ENCODE measurements at places on chromosomes 7 and 10. TPM values are rescaled to one million over a fixed set of nuclear protein-coding genes. Genes with fewer than 3 reads are reported as not detected.
A peak's percentile ranks its signal among the peaks of the same experiment; 100 is the strongest.

FLNC gene
- not detected for total RNA-seq

OPN1SW gene
- not detected for total RNA-seq

HOGA1 gene
- total RNA-seq = not detected

C10orf90 gene
- not detected for total RNA-seq

GRM3 gene
- not detected for total RNA-seq

ANKRD61 gene
- not detected for total RNA-seq

KIF11 gene
- 89.8 TPM for total RNA-seq

GRCh38 chr10:129958148-129958628 is 5.9 kb downstream of the EBF3 start:
- H3K27me3 ChIP-seq = peaks cover 72% of the 10 kb centered on the region
- no peak for DNase-seq
- H3K4me3 ChIP-seq = peak overlapping the region; percentile 9
- peaks cover 4% of the 10 kb centered on the region for H3K36me3 ChIP-seq
- H3K27ac ChIP-seq = no peak overlapping the region

DNA sequence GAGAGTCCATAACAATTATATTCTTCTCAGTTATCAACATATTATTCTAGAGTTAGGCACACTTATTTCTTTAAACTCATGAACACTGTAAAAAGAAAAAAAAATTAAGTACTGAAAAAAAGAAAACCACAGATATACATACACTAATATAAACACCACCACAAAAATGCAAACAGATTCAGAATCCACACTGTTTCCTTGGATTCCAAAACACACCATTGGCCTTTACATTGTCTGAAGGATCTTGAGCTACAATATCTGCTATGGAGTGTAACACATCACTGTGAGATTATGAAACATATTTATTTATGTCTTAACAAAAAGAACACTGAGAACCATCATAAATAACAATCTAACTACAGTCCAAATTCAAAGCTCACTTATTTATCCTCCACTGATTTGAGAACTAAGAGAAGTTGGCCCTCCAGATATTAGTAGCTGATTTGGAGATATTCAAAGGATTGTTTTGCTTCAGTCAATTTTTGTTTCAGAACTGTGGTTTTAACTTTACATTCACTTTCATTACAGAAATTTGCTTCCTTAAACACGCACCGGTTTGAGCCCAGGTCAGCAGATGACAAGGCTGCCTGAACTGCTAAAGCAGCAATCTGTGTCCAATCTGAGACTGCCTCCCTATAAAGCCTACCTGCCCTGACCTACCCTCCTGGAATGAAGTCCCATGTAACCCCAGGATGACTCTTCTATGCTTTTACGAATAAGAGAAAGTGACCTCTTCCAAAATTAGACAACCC is 47.0 kb upstream of the CDK1 start:
- H3K27me3 ChIP-seq = peaks cover 2% of the 10 kb centered on the region
- peak overlapping the region; percentile 96 for H3K4me3 ChIP-seq
- peaks cover 23% of the 10 kb centered on the region for H3K36me3 ChIP-seq

GRCh38 chr10:47346581-47347302 is 1.4 kb upstream of the RBP3 start:
- DNase-seq = no peak
- no peak overlapping the region for H3K4me3 ChIP-seq
- no peaks in the 10 kb centered on the region for H3K27me3 ChIP-seq
- no peak overlapping the region for H3K27ac ChIP-seq
- H3K36me3 ChIP-seq = no peaks in the 10 kb centered on the region

GRCh38 chr7:44631458-44632115 is 25.2 kb downstream of the OGDH start:
- H3K27me3 ChIP-seq = no peaks in the 10 kb centered on the region
- H3K36me3 ChIP-seq = peaks cover 69% of the 10 kb centered on the region
- DNase-seq = peak; percentile 53

DNA sequence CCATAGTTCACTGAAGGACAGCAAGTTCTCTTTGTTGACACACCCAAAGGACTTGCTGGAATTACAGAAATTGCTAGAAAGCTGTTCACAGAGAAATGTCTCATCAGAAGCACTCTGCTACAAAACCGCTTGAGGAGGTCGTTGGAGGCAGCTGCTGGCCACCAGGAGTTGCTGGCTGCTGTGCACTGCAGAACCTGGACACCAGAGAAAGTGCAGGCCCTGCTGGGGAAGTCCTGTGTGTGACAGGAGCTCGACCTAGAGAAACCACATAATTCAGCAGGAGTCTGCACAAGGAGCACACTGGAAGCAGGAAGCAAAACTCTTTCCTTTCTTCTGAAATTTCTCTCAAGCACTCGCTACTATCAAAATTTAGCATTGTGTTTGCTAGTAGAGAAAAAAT is 461.5 kb upstream of the GHITM start:
- DNase-seq = no peak
- H3K4me1 ChIP-seq = peaks cover 20% of the 10 kb centered on the region
- no peaks in the 10 kb centered on the region for H3K27me3 ChIP-seq
- H3K36me3 ChIP-seq = no peaks in the 10 kb centered on the region
- H3K27ac ChIP-seq = no peak overlapping the region

- no peaks in the 10 kb centered on the region for H3K4me1 ChIP-seq
- H3K27me3 ChIP-seq = peaks cover 3% of the 10 kb centered on the region
- H3K4me3 ChIP-seq = no peak overlapping the region
- no peak overlapping the region for H3K27ac ChIP-seq
- H3K36me3 ChIP-seq = no peaks in the 10 kb centered on the region
- no peak for DNase-seq
These were observed 75.6 kb downstream of the CTBP2 start for GRCh38 chr10:125084614-125085257.

- H3K27me3 ChIP-seq = peaks cover 20% of the 10 kb centered on the region
- no peaks in the 10 kb centered on the region for H3K36me3 ChIP-seq
- DNase-seq = no peak
- H3K27ac ChIP-seq = no peak overlapping the region
These were observed 35.4 kb downstream of the MALSU1 start for GRCh38 chr7:23334482-23335056.

GRCh38 chr7:51973071-51973470 is 656.5 kb upstream of the COBL start:
- no peak for DNase-seq
- H3K27ac ChIP-seq = no peak overlapping the region
- no peaks in the 10 kb centered on the region for H3K27me3 ChIP-seq
- H3K36me3 ChIP-seq = no peaks in the 10 kb centered on the region

DNA sequence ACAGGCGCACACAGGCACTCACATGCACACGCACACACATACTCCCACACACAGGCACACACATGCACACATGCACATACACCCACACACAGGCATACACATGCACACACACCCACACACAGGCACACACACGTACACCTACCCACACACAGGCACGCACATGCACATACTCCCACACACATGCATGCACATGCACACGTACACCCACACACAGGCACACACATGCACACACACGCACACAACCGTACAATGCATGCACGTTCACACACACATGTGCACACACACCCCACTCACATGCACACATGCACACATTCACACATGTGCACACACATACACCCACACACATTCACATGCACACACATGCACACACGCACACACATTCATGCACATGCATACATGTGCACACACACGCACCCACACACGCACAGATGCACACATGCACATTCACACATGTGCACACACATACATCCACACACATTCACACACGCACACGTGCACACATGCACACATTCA is 59.3 kb downstream of the MKI67 start:
- peak overlapping the region; percentile 6 for H3K27ac ChIP-seq
- peaks cover 47% of the 10 kb centered on the region for H3K36me3 ChIP-seq
- DNase-seq = no peak
- H3K27me3 ChIP-seq = no peaks in the 10 kb centered on the region
- H3K4me3 ChIP-seq = no peak overlapping the region

- DNase-seq = no peak
- no peak overlapping the region for H3K4me3 ChIP-seq
- no peaks in the 10 kb centered on the region for H3K4me1 ChIP-seq
- H3K36me3 ChIP-seq = no peaks in the 10 kb centered on the region
- H3K27me3 ChIP-seq = peaks cover 31% of the 10 kb centered on the region
These were observed 30.1 kb downstream of the MKX start for GRCh38 chr10:27715505-27715904.

- peaks cover 3% of the 10 kb centered on the region for H3K27me3 ChIP-seq
- H3K36me3 ChIP-seq = no peaks in the 10 kb centered on the region
- no peak overlapping the region for H3K4me3 ChIP-seq
- no peaks in the 10 kb centered on the region for H3K4me1 ChIP-seq
- no peak for DNase-seq
- H3K27ac ChIP-seq = no peak overlapping the region
These were observed 302.4 kb downstream of the GRID1 start for GRCh38 chr10:86064219-86064618.

GRCh38 chr7:101739775-101740398 is 77.5 kb upstream of the CUX1 start:
- H3K27ac ChIP-seq = peak overlapping the region; percentile 92
- no peaks in the 10 kb centered on the region for H3K36me3 ChIP-seq
- no peak for DNase-seq
- no peak overlapping the region for H3K4me3 ChIP-seq
- H3K4me1 ChIP-seq = peaks cover 51% of the 10 kb centered on the region

DNA sequence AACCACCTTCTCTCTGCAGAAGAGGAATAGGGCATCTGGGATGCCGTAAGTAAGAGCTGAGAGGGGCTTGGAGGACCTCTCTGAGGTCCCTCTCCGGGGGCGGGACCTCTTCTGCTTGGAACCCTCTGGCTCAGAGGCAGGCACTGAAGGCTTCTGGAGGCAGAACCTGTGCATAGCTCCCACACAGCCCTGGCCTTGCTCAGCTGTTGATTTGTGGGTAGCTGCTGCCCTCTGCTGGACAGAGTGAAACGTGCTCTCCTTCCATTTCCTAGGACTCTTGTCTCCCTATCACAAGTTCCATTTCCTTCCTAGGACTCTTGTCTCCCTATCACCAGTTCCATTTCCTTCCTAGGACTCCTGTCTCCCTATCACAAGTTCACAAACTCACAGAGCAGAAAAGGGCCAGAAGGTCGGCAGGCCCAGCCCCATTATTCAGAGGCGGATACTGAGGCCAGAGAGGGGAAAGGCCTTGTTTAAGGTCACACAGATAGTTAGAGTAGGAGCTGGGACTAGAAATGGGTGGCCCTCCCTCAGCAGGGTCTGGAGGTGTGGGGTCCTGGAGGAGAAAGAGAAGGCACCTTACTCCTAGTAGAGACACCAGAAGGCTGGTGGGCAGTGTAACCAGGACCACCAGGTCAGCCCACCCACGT is 30.3 kb upstream of the GARS1 start:
- no peak overlapping the region for H3K27ac ChIP-seq
- no peak overlapping the region for H3K4me3 ChIP-seq

- no peaks in the 10 kb centered on the region for H3K36me3 ChIP-seq
- no peak overlapping the region for H3K4me3 ChIP-seq
- H3K27me3 ChIP-seq = no peaks in the 10 kb centered on the region
- no peak overlapping the region for H3K27ac ChIP-seq
- H3K4me1 ChIP-seq = no peaks in the 10 kb centered on the region
These were observed 315.9 kb upstream of the SEMA3A start for GRCh38 chr7:84510505-84510904.
